ENCODE measurements at places on chromosomes 12 and 14.
A peak's percentile ranks its signal among the peaks of the same experiment; 100 is the strongest.

DNA sequence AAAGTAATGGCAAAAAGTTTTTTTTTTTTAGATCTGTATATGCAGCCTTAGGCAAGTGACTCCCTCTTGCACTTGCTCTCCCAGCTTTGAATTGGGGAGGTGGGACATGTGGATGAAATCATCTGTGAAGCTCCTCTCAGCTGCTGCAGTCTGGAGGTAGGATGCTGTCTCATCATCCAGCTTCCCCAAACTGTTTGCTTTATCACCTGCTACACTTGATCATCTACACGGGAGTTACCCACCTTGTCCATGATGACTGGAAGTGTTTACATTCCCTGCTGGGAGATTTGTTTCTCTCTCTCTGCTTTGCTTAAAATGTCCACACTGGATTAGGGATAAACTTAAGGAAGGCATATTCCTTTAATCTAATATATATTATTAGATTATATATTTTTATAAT is 8.5 kb upstream of the FGF23 start:
- no peak for DNase-seq

GRCh38 chr12:12445165-12445881 is 88.4 kb downstream of the BORCS5 start:
- no peak for DNase-seq

- DNase-seq, result no peak
These were observed 171.2 kb downstream of the CEP128 start for GRCh38 chr14:80770114-80770908.

DNA sequence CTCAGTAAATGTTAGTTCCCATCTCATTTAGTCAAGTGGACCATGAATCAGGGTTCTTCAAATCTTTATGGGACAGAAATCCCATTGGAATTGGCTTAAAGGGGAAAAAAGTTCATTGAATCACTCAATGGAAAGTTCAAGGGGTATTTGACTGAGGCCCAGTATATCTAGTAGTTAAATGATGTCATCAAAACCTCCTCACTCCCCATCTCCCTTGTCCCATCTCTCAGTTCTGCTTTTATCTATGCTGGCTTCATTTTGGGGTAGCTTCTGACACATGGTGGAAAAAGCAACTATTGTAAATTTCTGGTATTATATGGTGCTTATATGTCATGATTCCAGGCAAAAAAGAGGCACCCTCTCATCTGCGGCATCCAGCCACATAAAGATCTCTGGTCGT is 51.9 kb downstream of the DAAM1 start:
- no peak for DNase-seq

DNA sequence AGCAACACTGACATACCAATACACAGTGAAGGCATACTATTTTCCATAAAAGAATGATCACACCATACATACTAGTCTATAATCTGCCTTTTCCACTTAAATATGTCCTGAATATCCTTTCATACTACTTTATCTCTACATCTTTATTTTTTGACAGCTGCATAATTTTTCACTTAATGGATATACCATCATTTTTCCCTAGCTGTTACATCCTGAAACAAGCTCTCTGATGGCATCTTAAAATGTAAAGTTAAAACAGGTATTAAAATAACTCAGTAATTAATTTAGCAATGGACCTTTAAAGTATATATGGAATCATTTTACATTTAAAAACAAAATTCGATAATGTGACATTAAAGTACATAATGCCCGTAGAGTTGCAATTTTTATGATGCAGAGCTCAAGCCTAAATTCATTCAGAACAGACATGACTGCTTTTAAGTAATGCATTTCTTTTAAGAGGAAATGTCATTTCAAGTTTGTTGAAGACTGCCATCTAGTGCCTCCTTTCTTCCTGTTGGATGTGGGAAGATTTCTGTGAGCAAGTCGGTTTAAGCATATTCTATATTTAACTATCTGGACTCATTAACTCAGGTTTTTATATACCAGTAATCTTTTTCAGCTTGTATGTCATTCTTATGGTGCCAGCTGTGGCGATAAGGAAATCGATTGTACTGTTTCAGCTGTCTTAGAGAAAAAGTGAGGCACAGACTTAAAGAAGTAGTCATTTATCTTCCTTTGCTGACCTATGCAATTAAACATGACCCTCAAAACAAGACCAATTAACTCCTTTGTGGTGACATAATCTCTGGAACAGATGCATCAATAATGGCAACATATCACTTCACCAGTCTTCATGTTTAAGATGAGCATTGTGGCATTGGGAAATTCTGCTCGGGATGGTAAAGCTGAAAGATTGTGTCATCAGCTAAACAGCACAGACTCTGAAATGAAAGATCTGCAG is 20.3 kb downstream of the PRICKLE1 start:
- DNase-seq, result peak; percentile 79

DNA sequence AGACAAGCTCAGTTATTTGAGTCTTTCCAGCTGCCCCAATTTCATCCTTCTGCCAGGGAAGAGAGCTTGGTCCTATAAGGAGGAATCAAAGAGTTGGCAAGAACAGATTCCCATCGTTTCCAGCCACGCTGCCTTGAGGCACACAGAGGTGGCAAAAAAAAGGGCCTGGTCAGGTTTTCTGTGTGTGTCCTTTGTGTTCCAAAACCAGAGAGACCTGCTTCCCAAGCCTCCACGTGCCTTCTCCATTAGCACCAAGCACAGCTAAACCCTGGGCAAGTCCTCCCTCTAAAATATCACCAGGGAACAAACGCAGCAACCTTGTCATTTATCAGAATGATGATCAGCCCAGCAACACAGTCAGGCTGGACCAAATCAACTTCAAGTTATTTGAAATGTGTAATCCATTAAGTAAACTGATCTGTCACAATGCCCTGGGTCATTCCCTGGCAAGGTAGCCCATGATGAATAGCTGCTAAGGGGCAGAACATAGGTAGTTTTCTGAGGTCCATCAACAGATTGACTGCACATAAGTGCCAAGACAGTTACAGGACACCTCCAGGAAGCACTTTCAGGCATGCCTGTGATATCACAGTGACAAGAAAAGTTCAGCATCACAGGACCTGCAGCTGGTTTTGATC is 28.6 kb upstream of the C12orf42 start:
- DNase-seq, result no peak

GRCh38 chr12:22173177-22173576 is 127.2 kb downstream of the CMAS start:
- no peak for DNase-seq

DNA sequence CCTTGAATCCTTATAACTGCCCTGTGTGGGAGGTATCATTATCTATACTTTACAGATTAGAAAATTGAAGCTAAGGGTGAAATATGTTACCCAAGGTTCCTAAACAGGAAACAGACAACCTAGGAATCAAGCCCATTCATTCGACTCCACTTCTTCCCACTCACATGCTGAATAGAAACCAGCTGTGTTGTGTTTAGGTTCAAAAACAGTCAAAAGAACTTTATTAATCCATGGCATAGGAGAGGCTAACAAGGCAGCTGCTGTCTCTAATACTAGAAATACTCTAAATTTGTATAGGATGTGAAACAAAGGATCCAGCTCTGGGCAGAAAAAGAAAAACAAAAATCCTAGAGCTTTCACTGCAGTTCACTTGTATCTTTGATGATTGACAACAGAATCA is 9.9 kb downstream of the AMDHD1 start:
- no peak for DNase-seq

- no peak for DNase-seq
These were observed 31.2 kb upstream of the VPS33A start for GRCh38 chr12:122297494-122297893.

GRCh38 chr12:131818821-131819585 is 9.2 kb upstream of the MMP17 start:
- DNase-seq, result no peak

DNA sequence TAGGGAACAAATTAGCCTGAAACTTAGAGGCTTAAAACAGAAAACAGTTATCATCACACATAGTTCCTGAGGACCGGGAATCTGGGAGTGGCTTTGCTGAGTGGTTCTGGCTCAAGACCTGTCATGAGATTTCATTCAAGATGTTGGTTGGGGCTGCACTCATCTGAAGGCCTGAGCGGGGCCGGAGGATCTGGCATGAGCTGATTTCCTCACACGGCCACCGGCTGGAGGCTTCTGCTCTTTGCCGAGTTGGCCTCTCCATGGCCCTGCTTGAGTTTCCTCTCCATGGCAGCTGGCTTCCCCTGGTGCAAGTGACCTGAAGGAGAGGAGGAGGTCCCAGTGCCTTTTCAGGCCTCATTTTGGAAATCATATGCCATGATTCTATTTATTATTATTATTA is 128.1 kb downstream of the PAPOLA start:
- DNase-seq, result no peak

- no peak for DNase-seq
These were observed 152.5 kb downstream of the C12orf75 start for GRCh38 chr12:105482951-105483350.

- DNase-seq, result no peak
These were observed 4.5 kb downstream of the RAB5B start for GRCh38 chr12:55978393-55978792.

- no peak for DNase-seq
These were observed 585.4 kb downstream of the ALG10 start for GRCh38 chr12:34607520-34608195.

GRCh38 chr12:62468397-62468796 is 1.8 kb downstream of the MON2 start:
- peak; percentile 23 for DNase-seq

- DNase-seq, result no peak
These were observed 1.7 kb upstream of the KLC1 start for GRCh38 chr14:103627073-103628025.

DNA sequence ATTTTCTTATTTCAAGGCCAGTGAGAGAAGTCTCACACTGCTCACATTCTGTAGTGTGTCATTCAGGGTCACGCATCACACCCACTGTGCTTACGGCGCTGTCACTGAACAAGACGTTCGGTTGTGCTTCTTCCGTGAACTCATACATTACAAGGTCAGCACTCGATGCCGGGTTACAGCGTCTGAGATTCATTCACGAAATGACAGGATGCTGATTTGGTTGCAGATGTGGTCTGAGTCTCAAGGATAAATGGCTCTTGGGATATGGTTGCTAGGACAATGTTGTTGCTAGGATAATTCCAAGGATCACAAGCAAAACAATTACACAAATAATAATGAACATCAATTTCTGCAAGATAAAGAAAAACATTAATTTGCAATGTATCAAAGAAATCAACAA is 47.4 kb downstream of the STX2 start:
- DNase-seq, result no peak

GRCh38 chr14:22872833-22873520 is 1.4 kb downstream of the LRP10 start:
- no peak for DNase-seq

GRCh38 chr12:87678453-87678852 is 350.7 kb downstream of the C12orf50 start:
- peak; percentile 26 for DNase-seq

DNA sequence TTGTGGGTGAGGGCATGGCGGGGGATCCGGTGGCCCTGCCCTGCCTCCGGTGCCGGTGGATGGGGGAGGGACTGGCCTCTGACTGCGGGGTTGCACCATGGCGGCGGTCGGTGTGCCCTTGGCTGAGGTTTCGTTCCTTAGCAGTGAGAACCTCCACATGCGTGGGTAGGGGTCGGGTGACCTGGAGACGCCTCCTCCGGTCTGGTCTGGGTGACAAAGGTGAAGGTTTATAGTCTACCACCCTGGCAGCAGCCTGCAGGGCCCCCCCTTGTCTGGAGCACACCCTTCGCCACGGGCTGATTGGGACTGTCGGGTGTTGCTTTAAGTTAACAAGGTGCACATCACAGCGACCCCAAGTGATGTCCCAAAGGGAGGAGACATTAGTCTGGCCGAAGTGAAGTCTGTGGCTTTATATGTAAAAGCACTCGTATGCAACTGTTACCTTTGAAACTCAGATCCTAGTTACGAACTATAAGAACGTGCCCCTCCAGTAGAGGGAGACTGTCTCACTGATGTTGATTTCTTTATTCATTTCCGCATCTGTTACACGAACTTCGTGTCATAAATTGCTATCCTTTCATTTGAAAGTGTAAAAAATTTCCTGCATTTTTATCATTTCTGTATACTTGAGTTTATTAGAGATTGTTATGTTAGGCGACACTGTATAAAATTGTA is 74.4 kb downstream of the WDR20 start:
- DNase-seq, result no peak

DNA sequence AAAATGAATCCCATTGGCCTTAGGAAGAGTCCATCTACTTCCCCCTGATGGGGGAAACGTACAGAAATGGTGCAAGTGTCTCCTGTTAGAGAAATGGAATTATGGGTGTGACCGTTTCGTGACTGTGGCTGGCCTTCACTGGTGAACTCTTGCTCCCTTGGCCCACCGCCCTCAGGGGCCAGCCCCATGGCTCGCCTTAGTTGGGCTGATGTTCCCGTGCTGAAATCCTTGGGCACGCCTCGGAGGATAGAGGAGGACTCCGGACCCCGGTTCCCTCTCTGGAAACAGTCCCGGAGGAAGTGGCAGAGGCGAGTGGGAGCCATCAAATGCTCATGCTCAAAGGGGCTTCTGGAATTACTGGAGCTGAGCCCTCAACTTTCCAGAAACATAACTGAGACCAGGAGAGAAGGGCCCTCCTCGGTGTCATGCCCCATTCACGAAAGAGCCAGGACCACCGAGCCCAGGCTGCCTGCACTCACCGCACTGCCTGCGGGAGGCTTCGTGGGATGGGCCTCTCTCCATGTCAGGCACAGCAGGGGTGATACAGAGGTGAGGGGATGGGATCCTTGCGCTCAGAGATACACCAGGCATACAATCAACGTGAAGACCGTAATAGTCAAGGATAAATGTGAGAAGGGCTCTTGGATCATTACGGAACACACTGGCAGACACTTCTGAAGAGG is 10.1 kb upstream of the CACNA2D4 start:
- no peak for DNase-seq

GRCh38 chr12:53287741-53288216 is 7.6 kb upstream of the PFDN5 start:
- DNase-seq, result peak; percentile 41

DNA sequence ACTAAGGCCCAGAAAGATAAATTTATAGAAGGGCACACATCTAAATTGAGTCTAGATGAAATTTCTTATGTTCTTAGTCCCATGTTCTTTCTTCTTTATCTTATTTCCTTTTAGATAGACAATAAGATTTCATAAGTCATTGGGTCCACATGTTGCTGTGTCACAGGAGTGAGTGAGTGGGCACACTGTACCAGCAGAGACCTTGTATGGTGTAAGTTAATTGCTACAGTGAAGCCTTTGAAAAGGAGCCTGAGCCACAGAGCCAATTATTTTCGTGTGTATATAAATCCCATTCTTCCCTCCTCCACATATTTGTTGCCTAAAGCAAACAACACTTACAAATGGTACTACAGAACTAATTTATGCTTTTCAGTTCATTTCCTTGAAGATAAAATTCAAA is 79.1 kb downstream of the GRIP1 start:
- no peak for DNase-seq

GRCh38 chr14:34229140-34229539 is 232.9 kb downstream of the SPTSSA start:
- DNase-seq, result no peak

GRCh38 chr12:109113661-109114321 is 2.6 kb upstream of the ACACB start:
- no peak for DNase-seq

DNA sequence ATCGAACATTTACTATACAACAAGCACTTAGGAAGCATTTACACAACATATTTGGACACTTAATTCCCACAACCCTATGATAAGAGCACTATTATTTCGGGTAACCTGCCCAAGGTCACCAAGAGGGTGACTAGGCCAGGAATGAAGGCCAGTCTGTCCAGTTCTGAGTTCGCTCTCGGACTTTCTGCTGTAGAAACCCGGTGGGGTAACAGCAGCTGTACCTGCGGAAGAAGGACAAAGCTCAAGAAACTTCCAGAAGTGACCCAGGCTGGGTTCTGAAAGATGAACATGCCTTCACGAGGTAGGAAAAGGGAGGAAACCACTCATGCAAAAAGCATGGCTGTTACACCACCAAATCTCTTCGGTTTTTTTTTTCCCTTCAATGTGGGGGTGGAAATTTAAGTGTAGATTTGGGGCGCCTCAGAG is 10.8 kb downstream of the PLA2G1B start:
- no peak for DNase-seq
